ENCODE measurements at places on chromosomes 1 and 21.

DNA sequence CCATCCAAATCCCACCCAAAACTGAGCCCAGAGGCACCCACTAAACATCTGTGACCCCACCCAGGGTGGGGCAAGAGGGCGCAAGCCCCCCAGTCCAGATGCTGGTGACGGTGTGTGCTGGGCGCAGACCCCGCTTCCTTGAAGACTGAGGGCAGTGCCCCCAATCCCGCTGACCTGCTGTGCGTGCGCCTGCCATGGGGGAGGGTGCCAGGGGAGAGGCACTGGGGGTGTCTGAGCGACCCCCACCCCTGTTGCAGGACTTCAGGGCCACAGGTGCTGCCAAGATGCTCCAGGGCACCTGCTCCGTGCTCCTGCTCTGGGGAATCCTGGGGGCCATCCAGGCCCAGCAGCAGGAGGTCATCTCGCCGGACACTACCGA lies 13.3 kb downstream of the COL6A2 start:
- no peak for DNase-seq

DNA sequence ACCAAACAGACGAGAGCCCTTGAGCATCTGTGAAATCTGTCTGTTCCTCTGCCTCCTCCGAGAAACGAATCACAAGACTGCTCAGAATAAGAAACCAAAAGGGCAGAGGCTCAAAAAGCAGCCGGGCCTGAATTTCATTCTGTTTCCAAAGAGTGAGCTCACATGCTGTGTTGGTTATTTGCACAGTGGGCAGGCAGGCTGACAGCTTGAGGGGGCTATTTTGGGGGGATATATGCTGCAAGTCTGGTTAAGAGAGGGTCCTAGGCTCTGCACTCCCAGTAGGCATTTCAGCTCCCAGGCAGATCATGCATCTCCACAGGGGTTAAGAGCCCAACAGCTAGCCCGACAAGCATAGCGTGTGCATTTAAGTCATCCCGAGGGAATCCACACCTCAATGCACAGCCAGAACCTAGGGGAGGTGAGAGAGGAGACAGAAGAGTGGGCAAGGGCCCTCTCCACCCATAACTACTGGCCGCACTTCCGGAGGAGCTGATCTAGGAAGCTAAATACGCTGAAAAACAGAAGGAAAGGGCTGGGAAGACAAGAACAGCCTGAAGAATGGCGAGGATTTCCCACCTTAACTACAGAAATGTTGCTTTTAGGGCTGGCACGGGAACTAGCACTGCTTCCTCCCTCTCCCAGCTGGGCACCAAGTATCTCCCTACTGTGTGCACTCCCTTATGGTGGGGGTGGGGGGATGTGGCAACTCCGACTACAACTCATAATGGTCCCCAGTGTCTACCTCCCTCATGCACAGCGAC lies 3.7 kb downstream of the PGBD5 start:
- DNase-seq, result no peak

- DNase-seq, result no peak
These were observed 30.2 kb upstream of the IL20 start for GRCh38 chr1:206835186-206835585.

DNA sequence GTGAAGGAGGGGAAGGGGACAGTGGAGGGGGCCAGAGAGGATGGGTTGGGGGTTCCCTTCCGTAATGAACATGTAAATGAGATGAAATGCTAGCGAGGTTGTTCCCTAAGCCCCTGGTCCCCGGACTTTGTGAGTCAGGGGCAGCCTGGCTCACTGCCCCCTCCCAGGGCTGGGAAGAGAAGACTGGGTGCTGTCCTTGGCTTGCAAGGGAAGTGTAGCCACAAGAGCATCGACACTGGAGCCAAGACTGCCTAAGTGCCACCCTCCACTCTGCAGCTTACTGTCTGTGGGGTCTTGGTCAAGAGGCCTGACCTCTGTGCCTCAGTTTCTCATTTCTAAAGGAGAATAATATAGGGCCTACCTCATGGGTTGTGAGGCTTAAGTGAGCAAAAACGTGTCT lies 483 bp downstream of the PEAR1 start:
- DNase-seq, result no peak
